Immature natural killer cell (primary cell): ENCODE measurements at places on chromosomes 12 and 14. TPM values are rescaled to one million over a fixed set of nuclear protein-coding genes. Genes with fewer than 3 reads are reported as not detected.

SELPLG gene
- polyA plus RNA-seq = 815 TPM

- H3K4me3 ChIP-seq = no peak overlapping the region
- H3K27me3 ChIP-seq = peaks cover 7% of the 10 kb centered on the region
Measured at GRCh38 chr12:64800640-64801039, 23.8 kb upstream of the TBC1D30 start.

CEP128 gene
- polyA plus RNA-seq = 2.0 TPM

CAPS2 gene
- 6.2 TPM for polyA plus RNA-seq

DNA sequence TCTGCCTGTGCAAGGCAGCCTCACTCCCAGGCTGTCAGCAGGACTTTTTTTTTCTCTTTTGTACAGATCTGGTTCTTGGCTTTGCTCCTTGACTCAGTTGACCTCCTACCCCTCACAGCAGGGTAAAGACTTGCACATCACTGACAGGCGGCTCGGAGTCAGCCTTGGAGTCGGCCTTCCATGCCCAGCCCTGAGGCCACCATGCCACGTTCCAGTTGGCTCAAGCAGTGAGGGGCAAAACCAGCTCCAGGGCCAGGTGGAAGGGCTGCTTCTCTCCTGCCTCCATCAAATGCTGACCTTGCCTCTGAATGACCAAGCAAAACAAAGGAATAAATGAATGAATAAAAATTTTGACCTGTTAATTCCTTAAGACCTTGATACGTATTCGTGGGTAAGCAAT is 27.6 kb downstream of the JAG2 start:
- no peak for DNase-seq
- H3K27me3 ChIP-seq = peaks cover 3% of the 10 kb centered on the region
- peaks cover 10% of the 10 kb centered on the region for H3K36me3 ChIP-seq
- no peak overlapping the region for H3K27ac ChIP-seq

GRCh38 chr12:48039151-48039550 is 34.9 kb upstream of the COL2A1 start:
- no peaks in the 10 kb centered on the region for H3K4me1 ChIP-seq
- H3K4me3 ChIP-seq = no peak overlapping the region
- no peak for DNase-seq
- peaks cover 9% of the 10 kb centered on the region for H3K36me3 ChIP-seq
- no peak overlapping the region for H3K27ac ChIP-seq
- H3K27me3 ChIP-seq = peaks cover 4% of the 10 kb centered on the region

DNA sequence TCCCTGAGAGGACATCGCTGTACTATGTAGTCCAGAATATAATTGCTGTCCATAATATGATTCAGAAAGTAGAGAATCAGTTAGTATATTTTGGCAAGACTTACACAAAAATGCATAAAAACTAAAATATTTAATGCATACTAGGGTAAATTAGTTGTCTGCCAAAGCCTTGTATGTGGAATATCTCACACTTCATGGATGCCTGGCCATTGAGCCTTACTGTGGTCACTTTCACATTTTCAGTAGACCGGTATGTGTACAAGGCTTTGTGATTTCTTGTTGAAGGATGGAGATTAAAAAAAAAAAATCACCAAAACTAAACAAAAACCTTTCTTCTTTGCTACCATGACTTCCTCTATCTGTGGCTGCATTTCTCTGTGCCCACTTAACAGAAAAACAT is 197.3 kb upstream of the DDHD1 start:
- no peak overlapping the region for H3K4me3 ChIP-seq
- no peak overlapping the region for H3K27ac ChIP-seq
- H3K36me3 ChIP-seq = peaks cover 8% of the 10 kb centered on the region
- no peak for DNase-seq

- no peaks in the 10 kb centered on the region for H3K27me3 ChIP-seq
- peaks cover 4% of the 10 kb centered on the region for H3K36me3 ChIP-seq
- H3K4me1 ChIP-seq = no peaks in the 10 kb centered on the region
- H3K27ac ChIP-seq = no peak overlapping the region
Measured at GRCh38 chr14:61003571-61003970, 22.5 kb downstream of the SLC38A6 start.

DNA sequence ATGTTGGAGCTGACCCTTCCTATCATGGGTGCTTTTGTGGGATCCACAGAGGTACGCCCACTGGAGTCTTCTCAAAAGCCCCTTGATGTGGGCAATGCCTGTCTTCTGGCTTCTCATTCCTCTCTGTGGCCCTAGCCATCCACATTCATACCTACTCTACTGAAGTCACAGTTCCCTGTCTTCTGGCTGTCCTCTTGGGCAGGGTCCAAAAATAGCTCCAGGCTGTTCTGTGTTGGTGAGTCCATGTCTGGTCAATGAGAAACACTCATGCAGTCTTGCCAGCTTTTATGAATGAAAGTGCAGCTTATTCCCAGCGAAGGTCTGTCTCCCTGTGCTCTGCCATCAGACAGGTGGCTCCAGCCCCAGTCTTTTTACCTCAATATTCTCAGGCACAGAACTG is 135.9 kb upstream of the MDM1 start:
- H3K4me3 ChIP-seq = no peak overlapping the region
- peaks cover 1% of the 10 kb centered on the region for H3K27me3 ChIP-seq
- H3K36me3 ChIP-seq = no peaks in the 10 kb centered on the region
- H3K27ac ChIP-seq = no peak overlapping the region
- no peak for DNase-seq

- H3K27me3 ChIP-seq = no peaks in the 10 kb centered on the region
- H3K27ac ChIP-seq = no peak overlapping the region
- H3K4me1 ChIP-seq = no peaks in the 10 kb centered on the region
- no peak overlapping the region for H3K4me3 ChIP-seq
- no peaks in the 10 kb centered on the region for H3K36me3 ChIP-seq
Measured at GRCh38 chr12:18270958-18271460, 9.7 kb downstream of the PIK3C2G start.

GRCh38 chr12:14834509-14834908 is 8.8 kb downstream of the ART4 start:
- H3K27ac ChIP-seq = no peak overlapping the region
- DNase-seq = no peak
- no peaks in the 10 kb centered on the region for H3K36me3 ChIP-seq
- H3K27me3 ChIP-seq = peaks cover 11% of the 10 kb centered on the region

MYF6 gene
- polyA plus RNA-seq = not detected

RNASE3 gene
- not detected for polyA plus RNA-seq

CHFR gene
- polyA plus RNA-seq = 28.9 TPM

NRIP2 gene
- polyA plus RNA-seq = 0.31 TPM

VWF gene
- polyA plus RNA-seq = 0.10 TPM

- peaks cover 15% of the 10 kb centered on the region for H3K4me1 ChIP-seq
- peak overlapping the region; percentile 28 for H3K27ac ChIP-seq
- H3K36me3 ChIP-seq = no peaks in the 10 kb centered on the region
- DNase-seq = no peak
Measured at GRCh38 chr12:79689061-79689476, 1.7 kb downstream of the PAWR start.

GNPNAT1 gene
- 6.5 TPM for polyA plus RNA-seq

DNA sequence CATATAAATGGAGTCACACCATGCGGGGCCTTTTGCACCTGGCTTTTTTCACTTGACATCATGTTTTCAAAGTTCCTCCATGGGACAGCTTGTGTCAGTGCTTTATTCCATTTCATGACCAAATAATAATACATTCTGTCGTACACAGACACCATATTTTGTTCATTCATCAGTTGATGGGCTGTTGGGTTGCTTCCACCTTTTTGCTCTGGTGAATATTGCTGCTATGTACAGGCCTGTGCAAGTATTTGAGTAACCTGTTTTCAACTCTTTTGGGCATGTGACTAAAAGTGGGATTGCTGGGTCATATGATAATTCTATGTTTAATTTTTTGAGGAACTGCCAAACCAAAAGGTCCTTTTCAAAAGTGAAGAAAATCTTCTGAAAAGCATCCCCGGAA is 46.9 kb downstream of the HCAR2 start:
- H3K27me3 ChIP-seq = no peaks in the 10 kb centered on the region
- H3K4me1 ChIP-seq = no peaks in the 10 kb centered on the region
- no peak overlapping the region for H3K27ac ChIP-seq
- H3K36me3 ChIP-seq = no peaks in the 10 kb centered on the region

CLEC1A gene
- not detected for polyA plus RNA-seq

DNA sequence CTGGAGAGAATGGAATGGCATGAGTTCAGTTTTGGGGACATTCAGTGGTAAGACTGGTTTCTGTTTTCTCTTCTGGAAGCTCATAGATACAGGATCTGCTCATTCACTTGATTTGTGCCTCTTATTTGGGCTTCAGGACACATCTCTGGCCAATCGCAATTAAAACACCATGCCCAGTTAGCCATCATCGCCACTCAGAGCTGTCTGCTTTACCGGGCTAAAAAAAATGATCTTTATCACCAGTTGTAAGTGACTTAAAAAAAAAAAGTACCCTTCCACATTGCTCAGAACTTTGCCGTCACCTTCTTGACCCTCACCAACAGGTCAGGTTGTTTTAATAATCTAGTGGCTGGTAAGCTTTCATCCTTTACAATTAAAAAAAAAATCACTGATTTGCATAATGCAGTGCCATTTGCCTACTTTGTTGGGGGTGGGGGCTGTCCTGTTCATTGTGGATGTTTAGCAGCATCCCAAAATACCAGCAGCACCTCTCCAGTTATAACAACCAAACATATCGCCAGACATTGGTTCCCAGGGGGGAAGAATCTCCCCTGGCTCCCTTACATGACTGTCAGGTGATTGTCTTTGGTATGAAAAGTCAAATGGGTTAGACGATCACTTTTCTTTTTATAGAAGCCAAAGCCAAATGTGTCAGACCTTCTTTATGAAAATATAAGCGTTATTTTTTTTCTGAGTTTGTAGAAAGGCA is 150.1 kb downstream of the PRKCH start:
- peaks cover 100% of the 10 kb centered on the region for H3K4me1 ChIP-seq
- H3K4me3 ChIP-seq = peak overlapping the region; percentile 82
- peaks cover 29% of the 10 kb centered on the region for H3K36me3 ChIP-seq
- peak overlapping the region; percentile 97 for H3K27ac ChIP-seq

RPL10L gene
- not detected for polyA plus RNA-seq

IL31 gene
- polyA plus RNA-seq = not detected

ESYT1 gene
- polyA plus RNA-seq = 502 TPM

CLEC4C gene
- polyA plus RNA-seq = 2.7 TPM

RNASE7 gene
- not detected for polyA plus RNA-seq

SPX gene
- not detected for polyA plus RNA-seq

- no peaks in the 10 kb centered on the region for H3K4me1 ChIP-seq
- peaks cover 3% of the 10 kb centered on the region for H3K27me3 ChIP-seq
- H3K27ac ChIP-seq = no peak overlapping the region
- no peaks in the 10 kb centered on the region for H3K36me3 ChIP-seq
- H3K4me3 ChIP-seq = no peak overlapping the region
Measured at GRCh38 chr14:93723001-93723400, 65.3 kb downstream of the PRIMA1 start.

- H3K27me3 ChIP-seq = peaks cover 5% of the 10 kb centered on the region
- no peaks in the 10 kb centered on the region for H3K36me3 ChIP-seq
- DNase-seq = no peak
Measured at GRCh38 chr14:69531135-69531534, 43.5 kb downstream of the CCDC177 start.

DNA sequence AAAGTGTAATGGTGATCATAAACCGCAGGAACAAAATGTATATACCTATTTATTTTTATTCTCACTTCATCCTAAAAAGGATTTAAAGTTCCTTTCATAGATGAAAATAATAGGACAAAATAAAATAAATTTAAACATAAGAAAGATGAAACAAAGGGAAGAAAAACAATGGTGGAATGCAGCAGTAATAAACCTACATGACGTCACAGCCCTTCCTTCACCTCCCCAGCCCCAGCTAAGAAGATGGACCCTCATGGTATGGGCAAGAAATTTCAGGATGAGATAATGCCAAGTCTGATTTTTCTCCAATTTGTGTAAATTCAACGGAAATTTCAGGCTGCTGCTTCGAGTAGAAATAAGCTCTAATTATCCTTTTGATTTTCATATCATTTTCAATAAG is 381.0 kb downstream of the LRIG3 start:
- H3K4me1 ChIP-seq = no peaks in the 10 kb centered on the region
- no peaks in the 10 kb centered on the region for H3K36me3 ChIP-seq
- no peak overlapping the region for H3K27ac ChIP-seq
- no peak for DNase-seq
- H3K27me3 ChIP-seq = peaks cover 2% of the 10 kb centered on the region

B4GALNT1 gene
- not detected for polyA plus RNA-seq

TMEM233 gene
- polyA plus RNA-seq = not detected

- DNase-seq = no peak
- no peaks in the 10 kb centered on the region for H3K36me3 ChIP-seq
- H3K27me3 ChIP-seq = no peaks in the 10 kb centered on the region
Measured at GRCh38 chr12:87988534-87988933, 40.7 kb downstream of the C12orf50 start.

DYRK2 gene
- polyA plus RNA-seq = 82.4 TPM

PRKD1 gene
- not detected for polyA plus RNA-seq

PLD4 gene
- polyA plus RNA-seq = 19.7 TPM

DNA sequence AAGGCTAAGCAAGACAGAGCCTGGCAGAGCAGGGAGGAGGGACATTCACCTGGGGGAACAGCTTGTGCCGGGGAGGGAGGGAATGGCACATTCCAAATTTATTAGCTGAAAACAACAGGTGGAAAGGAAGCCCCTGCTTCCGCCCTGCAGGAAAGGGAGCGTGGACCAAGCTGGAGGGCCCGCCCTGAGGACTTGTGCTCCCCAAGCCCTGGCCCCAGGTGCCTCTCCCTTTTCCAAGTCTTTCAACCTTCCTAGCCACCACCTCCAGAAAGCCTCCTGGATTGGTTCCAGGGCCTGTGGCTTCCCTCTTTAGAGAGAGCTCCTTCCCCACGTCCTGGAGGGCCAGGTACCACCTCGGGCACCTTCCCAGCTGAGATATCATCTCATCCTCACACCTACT is 2.7 kb downstream of the DEGS2 start:
- H3K27me3 ChIP-seq = peaks cover 21% of the 10 kb centered on the region
- H3K4me1 ChIP-seq = peaks cover 5% of the 10 kb centered on the region
- no peak overlapping the region for H3K4me3 ChIP-seq
- H3K27ac ChIP-seq = peak overlapping the region; percentile 30

- DNase-seq = no peak
- no peaks in the 10 kb centered on the region for H3K27me3 ChIP-seq
- H3K36me3 ChIP-seq = peaks cover 8% of the 10 kb centered on the region
- H3K4me1 ChIP-seq = no peaks in the 10 kb centered on the region
- H3K27ac ChIP-seq = no peak overlapping the region
- no peak overlapping the region for H3K4me3 ChIP-seq
Measured at GRCh38 chr12:42156232-42156631, 11.6 kb upstream of the GXYLT1 start.
